HuH-7.5 (cell line): ENCODE measurements at places on chromosomes 2 and 18.
A peak's percentile ranks its signal among the peaks of the same experiment; 100 is the strongest.

DNA sequence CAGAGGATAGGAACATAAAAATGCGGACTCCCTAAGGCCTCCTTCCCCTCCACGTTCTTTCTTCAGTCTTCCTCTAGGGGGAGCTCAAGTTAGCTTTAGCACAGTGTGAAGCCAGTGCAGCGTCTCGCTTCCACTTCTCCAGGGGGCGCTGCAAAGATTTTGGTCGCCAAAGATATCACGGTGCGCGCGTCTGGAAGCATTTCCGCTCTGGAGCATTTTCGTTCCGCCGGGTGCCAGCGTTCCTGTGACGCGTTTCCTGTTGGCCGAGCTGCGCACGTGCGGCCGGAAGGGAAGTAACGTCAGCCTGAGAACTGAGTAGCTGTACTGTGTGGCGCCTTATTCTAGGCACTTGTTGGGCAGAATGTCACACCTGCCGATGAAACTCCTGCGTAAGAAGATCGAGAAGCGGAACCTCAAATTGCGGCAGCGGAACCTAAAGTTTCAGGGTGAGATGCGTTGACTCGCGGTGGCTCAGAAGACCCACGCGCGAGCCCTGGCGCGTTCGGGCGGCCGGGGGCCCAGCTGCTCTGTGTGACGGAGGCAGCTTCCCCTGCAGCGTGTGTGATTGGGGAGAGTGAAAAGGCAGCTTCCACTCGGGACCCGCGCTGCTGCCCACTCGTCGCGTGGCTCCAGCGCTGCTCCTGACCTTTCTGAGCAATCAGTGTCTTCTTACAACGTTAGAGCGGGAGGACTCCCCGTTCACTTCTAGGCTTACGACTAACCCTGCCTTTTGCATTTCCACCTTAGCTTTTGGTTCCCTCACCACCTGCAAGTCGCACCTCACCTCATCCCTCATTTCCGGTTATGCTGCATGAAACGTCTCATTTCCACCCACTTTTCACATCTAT is at the start of gene DDX18:
Gene DDX18 (plus strand): TSS at position 275 of the 848 bp plus-strand sequence. CDS start 87 bp downstream, at position 362.
- peak; percentile 53 for DNase-seq

- no peak for DNase-seq
Measured at GRCh38 chr2:232951891-232952290, 61.2 kb downstream of the NGEF start.

DNA sequence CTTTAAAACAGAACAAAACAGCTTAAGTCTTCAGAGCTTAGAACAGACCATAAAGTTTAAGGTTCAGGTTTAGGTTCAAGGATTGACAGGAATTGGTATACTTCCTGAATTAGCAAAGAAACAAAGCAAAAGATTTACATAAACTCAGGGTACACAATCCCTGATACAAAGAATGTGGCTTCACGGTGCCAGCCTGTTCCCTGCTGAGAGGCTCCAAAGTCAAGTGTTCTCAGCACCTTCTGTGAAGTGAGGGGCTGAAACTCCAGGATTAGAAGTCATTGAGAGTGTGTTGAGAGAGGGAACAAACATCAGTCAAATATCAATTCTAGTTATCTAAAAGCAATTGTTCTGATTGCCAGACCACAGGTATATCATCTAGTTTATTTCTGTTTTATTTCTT is 35.7 kb downstream of the DYNAP start:
- DNase-seq, result no peak

DNA sequence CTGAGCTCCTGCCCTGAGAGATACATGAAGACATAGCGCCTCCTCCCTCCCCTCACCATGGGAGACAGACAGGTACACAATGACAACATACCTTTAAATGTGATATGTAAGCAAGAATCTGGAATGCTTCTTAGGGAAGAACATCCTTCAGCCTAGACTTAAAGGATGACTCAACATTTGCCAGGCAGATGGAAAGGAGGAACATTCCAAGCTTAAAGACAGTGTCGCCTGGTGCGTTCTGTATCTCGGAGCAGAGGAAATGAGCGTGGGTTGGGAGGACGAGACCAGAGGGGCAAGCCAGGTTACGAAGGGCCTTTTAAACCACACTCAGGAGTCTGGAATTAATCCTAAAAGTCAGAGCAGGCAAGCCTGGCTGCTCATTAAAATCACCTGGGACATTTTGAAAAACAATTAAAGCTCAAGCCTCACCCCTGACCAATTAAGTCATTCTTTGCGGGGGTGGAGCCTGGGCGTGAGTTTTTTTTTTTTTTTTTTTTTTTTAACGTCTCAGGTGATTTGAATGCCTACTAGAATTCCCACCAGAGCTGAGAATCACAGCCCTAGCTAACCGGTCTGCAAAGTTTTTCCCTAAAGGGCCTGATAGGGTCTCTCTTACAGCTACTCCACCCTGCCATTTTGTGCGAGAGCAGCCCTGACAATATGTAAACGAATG is 131.2 kb upstream of the SEC11C start:
- DNase-seq, result no peak

DNA sequence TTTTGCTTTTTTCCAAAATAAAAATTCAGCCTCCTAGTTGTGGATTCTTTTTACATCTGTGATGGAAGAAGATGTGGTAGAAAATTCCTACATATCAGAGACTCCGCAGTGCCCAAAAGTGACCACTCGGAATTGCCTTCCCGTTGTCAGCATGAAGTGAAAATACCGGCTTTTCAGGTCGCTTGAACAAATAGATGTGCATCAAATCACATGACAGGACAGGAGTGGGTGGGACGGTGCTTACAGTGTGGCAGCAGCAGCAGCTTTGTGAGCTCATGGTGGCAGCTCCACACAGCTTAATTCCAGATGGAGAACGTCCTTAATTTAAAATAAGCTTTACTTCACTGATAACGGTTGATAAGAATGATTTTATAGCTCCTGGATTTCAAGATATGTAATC is 20.3 kb downstream of the SALL3 start:
- no peak for DNase-seq

- DNase-seq, result no peak
Measured at GRCh38 chr2:228180181-228181097, 1.0 kb downstream of the SPHKAP start.

- no peak for DNase-seq
Measured at GRCh38 chr2:113166187-113166645, 7.6 kb upstream of the PSD4 start.

DNA sequence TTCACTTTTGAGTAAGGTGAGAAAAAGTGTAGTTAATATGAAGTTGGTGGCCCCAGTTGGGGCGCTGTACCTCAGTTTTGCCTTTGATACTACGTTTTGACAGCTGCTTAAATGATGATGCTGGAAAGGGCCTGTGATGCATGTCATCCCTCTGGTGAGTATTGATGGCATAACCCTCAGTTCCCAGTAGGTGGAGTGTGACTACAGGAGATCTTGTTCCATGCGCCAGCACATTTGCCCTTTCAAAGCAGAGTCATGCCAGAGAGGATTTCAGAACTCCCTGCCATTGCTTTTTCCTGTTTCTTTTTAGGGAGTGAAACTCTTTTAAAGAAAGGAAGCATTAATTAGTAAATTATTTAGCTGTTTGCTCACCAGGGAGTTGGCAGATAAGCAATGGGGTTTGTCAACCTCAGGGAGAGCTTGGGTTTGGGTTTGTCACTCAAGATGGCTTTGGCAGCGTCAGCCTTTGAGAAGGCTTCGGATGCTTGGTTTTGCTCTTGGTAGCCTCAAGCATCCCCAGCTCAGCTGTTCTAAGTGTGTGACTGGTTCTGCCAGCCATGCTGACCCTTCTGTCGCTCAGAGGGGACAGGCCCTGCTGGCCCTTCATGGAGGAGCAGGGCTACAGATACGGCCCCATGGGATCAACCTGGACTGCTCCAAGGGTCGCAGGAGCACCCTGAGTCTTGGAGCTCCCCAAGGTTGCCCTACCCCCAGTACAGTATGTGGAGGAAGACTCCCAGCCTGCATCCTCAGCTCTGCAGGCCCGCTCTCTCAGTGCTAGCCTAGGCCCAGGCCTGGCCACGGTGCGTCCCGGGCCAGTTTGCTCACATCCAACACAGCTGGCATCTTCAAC is 29.1 kb downstream of the ARMC9 start:
- DNase-seq, result peak; percentile 77

DNA sequence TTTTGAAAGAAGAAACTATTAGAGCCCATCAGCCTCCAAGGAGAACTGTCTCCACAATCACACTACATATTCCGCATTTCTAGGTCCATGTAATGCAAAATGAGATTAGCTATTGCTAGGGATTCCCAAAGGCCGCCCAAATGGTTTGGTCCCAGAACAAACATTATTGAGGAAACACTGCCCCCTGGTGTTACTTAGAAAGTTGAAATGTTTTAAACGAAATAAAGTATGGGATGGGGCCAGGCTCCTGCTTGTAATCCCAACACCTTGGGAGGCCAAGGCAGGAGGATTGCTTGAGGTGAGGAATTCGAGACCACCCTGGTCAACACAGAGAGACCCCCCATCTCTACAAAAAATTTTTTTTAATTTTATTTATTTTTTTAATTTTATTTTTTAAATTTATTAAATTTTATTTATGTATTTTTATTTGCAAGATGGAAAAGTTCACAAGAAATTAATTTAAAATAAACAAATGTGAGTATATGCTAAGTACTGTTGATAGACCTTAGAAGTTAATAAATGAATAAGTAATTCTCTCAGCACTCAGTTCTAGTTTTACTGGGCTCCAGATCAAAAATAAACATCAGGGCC is 5.5 kb downstream of the NHEJ1 start:
- DNase-seq, result peak; percentile 61
